AG09309 (cell line): ENCODE measurements at places on chromosomes 2 and 18.

GRCh38 chr2:111186933-111187332 lies 66.2 kb downstream of the BCL2L11 start:
- no peak for DNase-seq

DNA sequence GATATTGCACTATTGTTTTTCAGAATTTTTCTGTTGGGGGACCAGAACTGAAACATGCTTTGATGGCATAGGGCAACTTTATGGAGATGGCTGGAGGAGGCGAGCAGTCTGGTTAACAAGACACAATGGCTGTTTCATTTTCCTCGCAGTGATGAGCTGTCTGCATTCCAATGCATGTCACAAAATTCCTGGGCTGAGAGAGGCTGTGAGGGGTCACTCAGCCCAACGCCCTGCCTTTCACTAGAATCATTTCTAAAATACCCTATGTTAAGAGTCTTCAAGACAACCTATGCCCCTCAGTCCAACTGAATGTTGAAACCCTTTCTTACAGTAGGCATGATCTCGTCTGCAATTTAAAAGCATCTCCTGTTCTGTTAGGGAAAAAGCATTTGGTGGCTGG lies 1090.0 kb downstream of the BCL11A start:
- no peak for DNase-seq

DNA sequence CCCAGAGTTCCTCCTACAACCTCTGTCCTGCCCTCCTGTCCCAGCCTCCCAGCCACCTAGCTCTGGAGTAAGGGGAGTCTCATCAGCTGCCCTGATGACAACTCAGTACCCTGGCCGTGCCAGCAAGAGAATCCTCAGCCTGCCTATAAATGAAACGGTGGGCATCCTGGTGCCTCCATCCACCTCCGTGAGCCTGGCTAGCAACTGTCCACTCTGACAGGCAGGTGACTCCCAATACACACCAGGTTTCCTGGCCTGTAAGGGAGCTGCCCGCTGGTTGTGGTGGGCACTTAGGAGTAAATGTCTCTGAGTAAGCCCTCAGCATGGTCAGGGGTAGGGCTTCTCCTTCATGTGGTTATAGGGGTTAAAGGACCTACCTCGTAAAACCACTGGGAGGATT lies 81.5 kb downstream of the XDH start:
- no peak for DNase-seq

GRCh38 chr2:20994130-20994529 lies 49.7 kb downstream of the APOB start:
- DNase-seq, result no peak

DNA sequence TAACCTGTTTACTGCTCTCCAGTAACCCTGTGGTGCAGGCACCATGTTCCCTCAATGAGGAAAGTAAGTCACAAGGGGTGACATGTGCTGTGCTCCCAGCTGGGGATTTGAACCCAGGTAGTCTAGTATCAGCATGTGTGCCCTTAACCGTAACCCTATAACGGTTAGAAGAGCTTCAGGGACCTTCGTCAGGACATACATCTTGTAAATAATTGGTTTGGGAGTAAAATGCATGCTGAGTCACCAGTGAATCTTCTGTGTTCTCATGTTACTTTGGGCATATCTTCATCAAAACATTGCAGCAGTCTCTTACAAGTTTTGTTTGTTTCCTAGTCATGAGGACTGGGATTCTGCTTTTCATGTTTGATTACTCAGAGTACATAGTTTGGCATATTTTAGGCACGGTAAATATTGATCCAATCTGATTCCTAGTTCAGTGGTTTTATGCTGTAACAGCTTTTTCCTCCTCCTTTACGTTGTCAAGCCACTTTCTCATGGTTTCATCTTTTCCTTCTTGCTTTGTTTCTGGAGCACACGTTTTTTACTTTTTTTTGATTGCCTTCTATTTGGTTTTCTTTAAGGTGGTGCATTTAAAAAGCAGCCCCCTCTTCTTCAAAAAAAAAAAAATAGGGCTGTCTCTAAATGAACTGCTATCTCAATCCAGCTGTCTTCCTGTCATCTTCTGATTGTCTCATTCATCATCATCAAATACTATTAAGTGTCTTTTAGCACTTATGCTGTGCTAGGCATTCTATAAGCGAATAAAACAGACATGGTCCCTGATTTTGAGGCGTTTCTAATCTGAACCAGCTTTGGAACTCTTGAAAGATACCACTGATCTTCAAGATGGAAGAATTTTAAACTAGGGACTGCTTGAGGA lies 50.4 kb downstream of the CLIP4 start:
- peak; percentile 39 for DNase-seq

DNA sequence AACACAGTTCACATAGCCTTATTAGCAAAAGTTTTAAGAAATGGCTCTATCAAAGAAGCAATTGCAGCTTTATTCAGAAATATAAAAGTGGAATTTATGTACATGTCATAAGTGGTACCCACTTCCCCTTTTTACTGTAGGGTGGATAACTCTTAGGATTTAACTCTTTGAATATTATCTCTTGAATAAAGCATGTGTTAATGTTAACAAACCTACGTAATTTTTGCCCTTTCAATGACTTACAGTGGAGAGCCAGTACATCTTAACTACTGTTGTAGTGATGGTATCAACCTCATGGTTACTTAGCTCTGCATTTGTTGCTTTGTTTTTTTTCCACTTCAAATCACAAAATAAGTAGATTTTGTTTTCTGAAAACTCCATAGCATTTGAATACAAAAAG lies 8.8 kb downstream of the NABP1 start:
- DNase-seq, result no peak

GRCh38 chr18:24801001-24801400 lies 340.6 kb downstream of the HRH4 start:
- no peak for DNase-seq

- DNase-seq, result peak; percentile 24
Observed at GRCh38 chr2:230677201-230677946, 35.3 kb upstream of the CAB39 start.

DNA sequence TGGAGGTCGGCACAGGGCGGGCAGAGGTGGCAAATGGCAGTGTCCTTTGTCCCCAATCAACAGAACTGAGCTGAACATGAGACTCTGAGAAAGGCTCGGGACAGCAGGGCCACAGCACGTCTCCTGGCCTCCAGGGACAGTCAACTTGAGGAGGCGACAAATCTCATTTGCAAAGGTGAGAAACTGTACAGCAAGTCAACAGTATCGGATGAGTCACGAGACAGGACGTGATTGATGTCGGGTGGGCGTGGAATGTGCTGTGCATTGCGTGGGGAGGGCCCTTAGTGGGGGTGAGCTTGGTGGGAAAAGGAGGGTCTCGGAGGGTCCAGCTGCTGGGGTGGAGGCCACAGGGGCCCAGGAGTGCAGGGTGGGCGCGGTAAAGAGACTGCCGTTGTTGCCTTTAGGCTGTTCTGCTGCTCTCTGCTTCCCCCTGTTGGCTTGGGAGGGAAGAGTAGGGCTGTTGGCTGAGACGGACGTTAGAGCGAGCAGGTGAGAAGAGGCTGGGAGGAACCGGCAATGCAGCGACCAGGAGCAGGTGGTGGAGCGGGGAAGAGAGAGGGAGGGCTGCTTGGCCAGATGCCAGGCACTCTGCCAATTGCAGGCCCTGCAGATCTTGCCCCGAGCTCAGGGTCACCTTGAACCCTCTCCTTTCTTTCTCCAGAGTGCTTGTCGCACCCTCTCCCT lies 164.3 kb downstream of the BCL2 start:
- no peak for DNase-seq

DNA sequence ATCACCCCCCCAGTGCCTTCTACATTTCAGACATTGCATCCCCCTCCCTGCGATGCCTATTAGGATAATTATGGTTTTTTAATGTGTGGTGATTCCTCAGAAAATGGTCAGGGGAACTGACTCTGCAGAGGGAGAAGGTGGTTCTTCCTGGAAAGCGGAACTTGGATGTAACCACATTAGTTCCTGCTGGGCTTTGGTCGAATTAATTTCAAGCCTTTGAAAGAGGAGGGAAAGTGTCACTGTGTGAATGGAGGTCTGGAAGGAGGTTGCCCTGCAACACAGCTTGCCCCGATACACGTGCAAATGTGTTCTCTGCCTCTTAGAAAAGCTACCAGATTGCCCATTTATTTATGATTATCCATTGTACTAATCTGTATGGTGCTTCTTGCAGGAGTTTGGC lies 63.2 kb upstream of the TPO start:
- no peak for DNase-seq

DNA sequence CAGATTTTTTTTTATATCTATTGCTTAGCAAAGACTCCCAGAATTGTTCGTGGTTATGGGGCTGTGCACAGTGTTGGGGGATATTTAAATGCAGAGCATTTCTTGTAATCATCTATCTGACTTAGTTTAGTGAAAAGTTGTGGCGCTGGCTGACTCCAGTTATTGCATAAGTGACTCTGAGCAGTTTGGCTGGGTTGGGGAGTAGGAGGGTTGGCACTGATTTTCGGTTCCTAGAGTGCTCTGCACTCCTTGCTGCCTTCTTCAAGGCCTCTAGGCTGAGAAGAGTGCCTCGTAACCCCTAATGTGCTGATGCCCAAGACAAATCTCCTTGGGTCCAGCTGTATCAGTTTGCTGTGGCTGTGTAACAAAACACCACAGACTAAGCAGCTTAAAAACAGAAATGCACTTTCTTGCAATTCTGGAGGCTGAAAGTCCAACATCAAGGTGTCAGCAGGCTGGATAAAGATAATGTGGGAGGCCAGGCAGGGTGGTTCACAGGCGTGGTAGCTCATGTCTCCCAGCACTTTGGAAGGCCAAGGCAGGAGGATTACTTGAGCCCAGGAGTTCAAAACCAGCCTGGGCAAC lies 6.5 kb upstream of the IMPA2 start:
- DNase-seq, result no peak

GRCh38 chr2:239666855-239667376 lies 266.1 kb upstream of the HDAC4 start:
- DNase-seq, result no peak

- DNase-seq, result no peak
Observed at GRCh38 chr2:205524656-205525055, 157.6 kb upstream of the NRP2 start.

GRCh38 chr2:161076936-161077335 lies 83.3 kb upstream of the TANK start:
- DNase-seq, result no peak

DNA sequence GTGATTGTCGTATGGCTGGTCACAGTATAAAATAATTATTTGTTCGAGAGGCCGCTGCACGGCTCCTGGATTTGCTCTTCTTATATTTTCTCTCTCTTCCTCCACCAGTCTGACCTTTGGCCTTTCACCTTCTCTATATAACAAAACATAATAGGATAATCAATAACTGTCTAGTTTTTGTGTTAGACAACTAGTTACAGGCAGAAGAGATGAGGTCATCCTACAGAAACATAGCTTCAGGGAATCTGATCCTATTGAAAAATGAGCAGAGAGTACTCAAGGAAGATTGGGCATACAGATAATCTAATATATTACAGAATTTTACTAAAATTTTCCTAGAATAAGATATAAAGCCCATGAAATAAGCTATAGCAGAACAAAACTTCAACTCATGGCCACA lies 731.3 kb upstream of the SLC39A10 start:
- no peak for DNase-seq

GRCh38 chr2:1640301-1641135 lies 103.8 kb downstream of the PXDN start:
- no peak for DNase-seq

GRCh38 chr18:53984021-53984420 lies 240.4 kb downstream of the MBD2 start:
- no peak for DNase-seq
